CD4-positive, alpha-beta T cell treated with Interferon alpha-2 for 1 hour (primary cell): ENCODE measurements at places on chromosomes 1 and 21.
A peak's percentile ranks its signal among the peaks of the same experiment; 100 is the strongest.

DNA sequence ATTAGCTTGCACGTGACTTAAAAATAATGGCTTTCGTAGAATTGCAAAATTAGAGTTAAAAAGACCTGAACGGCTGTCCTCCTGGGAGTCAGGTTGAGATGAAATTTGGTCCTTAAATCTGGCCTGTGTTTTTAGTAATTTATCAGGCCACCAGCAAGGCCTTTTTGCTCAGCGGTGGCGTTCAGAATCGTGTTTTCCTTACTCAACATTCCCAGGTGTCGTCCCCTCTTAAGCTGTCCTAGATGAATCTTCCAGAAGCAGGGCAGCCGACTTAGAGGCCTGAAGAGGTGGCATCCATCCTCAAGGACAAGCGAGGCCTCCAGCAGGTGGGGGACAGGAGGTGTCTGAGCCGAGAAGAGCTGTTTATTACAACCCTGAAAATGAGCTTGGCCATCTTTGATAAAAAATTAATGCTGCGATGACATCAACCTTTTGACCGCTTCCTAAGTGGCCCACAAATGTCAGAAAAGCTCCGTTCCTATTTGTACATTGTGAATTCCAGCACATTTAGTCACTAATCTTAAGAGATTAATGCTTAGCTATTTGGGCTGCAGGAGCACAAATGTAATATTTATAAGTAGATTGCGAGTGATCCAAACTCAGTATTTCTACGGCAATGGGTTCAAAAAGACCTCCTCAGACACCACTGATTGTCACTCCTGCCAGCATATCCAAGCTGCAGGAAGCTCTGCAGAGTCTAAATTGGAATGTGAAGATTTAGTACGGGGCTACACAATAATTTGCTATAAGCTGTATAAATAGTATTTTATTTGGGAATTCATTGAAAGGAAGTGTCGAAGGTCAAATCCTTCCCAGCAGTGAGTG, 344.1 kb upstream of the VAMP3 start:
- DNase-seq = no peak

DNA sequence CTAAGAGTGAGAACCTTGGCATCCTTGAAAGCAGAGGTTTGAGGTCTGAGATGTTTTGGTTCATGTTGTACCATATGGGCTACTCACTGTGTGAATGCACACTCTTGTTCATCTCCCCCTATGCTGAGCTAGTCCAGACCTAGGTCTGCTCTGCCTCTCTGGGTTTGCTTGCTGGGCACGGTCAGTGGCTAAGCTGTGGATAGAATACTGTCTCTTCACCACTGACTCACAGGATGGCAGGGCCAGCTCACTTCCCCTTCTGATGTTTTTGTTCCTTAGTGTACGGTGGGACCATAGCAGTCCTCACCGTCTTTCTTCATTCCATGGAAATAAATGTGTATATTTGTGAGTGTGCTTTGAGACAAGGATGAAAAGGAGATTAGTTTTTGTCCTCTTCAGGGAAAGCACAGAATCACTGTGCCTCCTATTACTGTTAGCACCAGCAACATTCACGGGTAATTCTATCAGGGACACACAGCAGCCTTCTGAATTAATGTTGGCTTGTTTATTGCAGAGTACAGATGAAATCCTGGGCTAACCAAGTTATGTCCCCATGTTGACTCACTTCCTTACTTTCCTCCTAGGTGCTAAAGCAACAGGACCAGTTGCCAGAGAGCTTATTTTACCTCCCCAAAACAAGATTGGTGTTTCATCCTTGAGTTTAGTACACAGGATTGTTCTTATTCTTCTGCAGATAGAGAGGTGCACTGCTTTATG, 56.9 kb upstream of the IVNS1ABP start:
- no peak for DNase-seq

DNA sequence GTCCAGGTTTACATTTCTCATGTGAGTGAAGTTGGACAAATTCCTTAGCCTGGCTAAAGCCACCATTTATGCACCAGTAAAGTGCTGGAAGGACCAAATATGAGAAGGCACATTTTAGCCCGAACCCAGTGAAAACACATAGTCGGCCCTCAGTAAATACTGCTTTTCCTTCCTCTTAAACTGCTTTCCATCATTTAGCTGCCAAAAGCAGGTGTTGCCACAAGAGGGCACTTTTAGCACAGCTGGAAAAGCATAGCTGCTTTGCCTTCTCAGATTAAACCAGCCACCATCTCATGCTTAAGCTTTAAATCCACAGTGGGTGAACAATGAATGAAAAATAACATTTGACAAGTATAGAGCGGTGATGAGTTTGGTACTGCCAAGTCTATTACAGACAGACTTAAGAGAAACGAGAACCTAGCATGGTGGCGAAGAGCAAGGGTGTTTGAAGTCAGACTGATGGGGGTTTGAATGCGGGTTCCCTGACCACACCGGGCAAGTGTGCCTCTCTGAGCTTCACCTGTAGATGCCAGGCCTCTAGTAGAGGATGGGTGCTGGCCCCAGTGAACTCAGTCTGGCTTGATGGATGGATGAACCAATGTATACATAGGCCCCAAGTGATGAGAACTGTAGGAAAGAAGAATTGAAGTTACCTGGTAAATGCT, 57.8 kb downstream of the SLC35D1 start:
- peak; percentile 71 for DNase-seq

DNA sequence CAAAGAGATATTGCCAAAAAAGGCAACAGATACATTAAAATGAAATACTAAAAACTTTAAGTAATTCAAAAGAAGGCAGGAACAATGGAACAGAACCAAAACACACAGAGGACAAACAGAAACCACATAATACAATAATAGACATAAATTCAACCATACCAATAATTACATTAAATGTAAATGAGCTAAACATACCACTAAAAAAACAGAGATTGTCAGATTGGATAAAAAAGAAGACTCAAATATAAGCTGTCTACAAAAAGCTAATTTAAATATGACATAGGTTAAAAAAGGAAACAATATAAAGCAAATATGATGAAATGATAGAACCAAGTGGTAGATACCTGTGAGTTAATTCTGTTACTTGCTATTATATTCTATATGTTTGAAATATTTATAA, 44.1 kb upstream of the ATP5PO start:
- DNase-seq = no peak

DNA sequence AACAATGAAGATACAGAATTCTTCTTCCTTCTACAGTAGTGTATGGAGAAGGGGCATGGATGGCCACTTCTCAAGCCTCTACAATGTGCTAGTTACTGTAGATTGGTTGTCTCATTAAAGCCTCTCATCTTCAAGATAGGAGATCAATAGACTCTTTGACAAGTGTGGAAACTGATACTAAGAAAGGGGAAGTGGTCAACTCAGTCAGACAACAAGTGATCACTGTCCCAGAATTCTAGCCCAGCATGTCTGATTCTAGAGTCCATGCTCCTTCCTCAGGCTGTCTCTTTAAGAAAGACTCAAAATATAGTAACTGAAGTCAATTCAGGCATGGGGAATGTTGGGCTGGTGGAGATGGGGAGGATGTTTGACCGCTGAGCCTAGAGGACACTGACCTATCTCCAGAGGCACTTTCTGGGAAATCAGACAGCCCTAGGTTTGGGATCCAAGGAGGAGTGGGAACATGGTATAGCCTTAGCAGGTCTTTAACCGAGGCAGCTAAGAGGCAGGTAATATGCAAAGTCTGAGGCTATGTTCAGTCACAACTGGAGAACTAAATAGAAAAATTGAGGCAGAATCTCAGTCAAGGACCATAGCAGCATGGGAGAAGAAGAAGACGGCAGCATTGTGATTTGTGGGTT, 39.3 kb upstream of the EYA3 start:
- DNase-seq = no peak

- no peak for DNase-seq
Measured at GRCh38 chr21:17554679-17555465, 42.0 kb downstream of the CXADR start.

DNA sequence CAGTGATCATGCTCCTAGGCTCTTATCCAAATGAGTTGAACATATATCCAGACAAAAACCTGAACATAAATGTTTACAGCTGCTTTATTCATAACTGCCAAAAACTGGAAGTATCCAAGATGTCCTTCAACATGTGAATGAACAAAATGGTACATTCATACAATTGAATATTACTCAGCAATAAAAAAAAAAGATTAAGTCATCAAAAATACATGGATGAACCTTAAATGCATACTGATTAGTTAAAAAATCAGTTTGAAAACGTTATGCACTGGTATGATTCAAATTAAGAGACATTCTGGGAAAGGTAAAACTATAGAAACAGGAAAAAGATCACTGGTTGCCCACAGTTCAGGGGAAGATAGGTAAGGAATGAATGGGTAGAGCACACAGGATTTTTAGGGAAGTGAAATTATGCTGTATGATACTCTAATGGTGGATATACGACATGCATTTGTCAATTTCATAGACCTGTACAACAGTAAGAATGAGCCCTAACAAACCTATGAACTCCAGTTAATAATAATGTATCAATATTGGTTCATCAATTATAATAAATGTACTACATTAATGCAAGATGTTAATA, 3.1 kb downstream of the LRRC40 start:
- DNase-seq = no peak

DNA sequence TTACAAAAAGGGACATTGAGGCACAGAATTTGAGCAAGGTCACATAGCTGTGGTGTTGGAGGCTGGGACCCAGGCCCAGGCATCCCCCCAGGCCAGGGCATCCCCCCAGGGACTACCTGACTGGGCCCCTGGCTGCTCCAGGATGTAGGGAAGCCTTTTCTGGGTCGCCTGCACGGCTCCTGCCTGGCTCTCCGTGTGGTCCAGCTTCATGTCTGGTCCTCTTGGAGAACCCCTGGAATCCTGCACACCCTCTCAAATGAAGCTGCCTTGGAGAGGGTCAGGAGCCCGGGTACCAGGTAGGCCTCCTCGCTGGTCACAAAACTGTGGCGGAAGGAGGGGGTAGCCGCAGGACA, 919 bp upstream of the CELSR2 start:
- DNase-seq = no peak

- DNase-seq = no peak
Measured at GRCh38 chr1:207747627-207748492, 4.0 kb upstream of the CD46 start.

- DNase-seq = no peak
Measured at GRCh38 chr1:245999697-246000637, 507.1 kb downstream of the SMYD3 start.

DNA sequence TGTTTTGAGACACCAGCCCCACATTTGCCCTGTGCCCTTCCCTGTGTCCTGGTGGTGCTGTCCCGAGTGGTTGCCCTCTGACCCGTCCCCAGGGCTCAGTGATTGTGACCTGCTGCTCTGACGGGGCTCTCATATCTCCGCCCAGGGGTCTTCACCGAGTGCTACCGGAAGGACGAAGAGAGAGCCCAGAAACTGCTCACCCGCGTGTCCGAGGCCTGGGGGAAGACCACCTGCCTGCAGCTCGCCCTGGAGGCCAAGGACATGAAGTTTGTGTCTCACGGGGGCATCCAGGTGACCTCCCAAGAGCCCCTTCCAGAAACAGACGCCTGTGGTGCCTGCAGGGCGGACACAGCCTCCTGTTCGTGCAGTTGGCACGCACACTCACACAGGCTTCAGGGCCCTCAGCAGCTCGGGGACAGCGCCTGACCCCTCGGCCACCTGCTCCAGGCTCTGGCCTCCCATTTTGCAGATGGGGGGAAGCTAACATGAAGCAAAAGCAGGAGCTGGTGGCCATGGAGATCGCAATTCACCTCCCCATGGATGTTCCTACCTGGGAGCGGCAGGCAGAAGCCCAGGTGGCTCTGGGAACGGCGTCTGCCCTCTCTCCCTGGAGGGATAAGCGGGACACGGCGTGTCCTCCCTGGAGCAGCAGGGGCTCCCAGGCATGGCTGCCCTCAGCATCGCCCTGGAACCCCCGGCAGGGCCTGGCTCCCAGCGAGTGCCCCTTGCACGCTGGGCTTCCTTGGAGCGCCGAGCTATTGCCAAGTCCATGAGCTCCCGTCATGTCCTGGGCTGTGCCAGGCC, 45.9 kb downstream of the TRPM2 start:
- no peak for DNase-seq

DNA sequence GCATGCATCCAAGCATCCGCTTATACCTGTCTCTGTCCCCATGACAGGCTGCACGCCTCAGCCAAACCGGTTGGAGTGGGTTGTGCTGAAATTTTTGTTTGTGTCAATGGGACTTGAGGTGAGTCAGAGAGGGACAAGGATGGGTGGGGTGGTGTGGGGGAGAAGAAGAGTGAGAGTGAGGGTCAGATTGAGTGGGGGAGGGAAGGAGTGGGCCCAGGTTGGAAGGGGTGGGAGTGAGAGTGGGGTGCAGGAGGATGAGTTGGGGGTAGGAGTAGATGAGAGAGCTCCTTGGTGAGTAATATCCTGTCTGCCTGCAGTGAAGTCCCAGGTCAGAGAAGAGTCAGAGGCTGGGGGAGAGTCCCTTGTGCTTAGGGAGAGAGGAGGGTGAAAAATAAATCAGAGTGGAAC, 3.3 kb upstream of the NECTIN4 start:
- DNase-seq = no peak

- no peak for DNase-seq
Measured at GRCh38 chr1:87394513-87394912, 65.8 kb downstream of the LMO4 start.

DNA sequence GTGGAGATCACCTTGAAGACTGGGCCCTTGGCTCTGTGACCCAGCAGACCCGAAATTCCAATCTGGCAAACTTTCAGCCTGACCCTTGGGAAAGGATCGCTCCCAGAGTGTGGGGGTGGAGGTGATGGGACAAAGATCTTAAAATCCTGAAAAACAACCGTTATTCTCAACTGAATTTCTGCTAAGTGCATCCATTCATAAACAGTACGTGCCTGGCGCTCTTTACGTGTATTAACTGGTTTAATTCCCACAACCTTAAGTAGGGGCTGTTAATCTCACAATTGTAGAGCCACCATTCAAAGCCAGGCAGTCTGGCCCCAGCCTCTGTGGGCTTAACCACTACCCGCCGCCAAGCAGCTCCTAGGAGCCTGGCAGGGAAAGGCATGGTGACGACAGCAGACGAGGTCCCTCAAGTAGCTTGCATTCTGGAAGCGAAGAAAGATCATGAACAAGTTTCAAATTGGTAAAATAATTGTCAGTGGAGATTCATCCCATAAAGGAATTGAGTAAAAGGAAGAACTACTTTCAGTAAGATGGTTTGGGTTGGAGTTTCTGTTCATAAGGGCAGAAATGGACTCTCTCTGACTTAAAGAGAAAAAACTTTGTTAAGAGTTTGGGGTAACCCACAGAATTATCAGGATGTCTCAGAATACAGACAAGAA, 11.4 kb upstream of the RGS16 start:
- DNase-seq = no peak
